ENCODE measurements at places on chromosomes 6 and 20.

GRCh38 chr6:92577077-92577719, 842.2 kb downstream of the EPHA7 start:
- no peak for DNase-seq

DNA sequence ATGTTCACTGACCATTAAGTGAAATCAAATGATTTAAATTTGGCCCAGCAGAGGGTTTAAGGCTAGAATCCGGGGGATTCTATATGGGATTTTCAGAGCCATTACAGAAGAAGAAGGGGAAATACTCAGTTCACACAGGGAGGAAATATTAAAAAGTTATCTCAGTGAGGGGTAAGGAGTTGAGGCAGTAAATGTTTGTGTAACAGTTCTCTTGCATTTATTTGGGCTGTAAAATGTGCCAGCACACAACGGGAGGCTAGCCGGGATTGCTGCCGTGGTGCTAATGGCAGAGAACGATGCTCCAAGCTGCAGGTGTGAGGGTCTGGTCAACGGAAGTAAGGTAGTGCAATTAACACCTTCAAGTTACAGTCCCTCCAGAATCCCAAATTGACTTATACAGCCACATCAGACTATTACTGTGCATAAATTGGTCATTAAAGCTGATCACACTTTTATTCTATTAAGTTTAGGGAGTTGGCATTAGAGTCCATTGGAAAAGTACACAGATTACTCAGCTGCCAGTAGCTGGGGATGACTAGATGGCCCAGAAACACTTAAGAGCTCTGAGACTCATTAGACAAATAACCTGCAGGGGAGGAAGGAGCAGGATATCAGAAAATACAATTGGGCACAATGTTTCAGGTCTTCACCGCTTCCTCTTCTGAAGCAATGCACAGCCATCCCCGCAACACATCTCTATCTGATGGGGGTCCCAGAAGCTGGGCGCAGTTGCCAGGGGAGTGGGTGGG, 31.3 kb downstream of the PPP1R3G start:
- no peak for DNase-seq

DNA sequence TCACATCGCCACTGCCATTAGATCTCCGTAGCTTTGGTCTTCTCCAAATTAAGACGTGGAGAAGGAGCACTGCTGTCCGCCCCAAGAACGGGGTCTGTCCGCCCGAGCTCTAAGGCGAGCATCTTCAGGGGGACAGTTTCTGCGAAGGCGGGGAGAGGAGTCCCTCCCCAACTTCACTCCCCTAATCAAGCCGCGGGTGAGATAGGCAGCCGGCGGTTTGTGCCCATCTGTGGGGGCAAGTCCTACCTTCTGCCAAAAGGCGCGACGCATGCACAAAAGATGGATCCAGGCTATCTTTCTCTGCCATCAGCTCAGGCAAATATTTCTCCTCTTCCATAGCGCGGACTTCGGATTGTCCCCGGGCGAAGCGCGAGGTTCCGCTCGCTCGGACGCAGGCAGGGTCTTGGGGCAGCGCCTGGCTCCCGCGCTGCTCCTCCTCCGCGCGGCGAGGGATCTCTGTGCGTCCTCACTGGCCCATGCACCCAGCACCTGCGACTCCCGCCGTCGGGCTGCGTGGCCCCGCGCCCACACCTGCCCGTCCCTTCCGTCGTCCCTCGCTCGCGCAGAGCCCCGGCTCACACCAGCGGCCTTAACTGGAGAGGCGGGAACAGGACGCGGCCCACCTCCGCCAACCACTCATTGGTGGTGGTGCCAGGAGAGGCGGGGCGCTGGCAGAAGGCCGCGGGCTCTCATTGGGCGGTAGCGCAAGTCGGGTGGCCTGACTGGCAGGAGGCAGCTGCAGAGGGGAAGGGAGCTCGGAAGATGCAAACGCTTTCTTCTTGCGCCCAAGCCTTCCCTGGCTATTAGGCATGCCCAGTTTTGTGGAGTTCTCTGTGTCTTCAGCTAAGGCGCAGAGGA, at the start of gene KHDRBS2:
Gene KHDRBS2, minus strand, starts transcription at position 614 of the 858 bp plus-strand sequence.
- DNase-seq: peak; percentile 79

- no peak for DNase-seq
These were observed 53.7 kb downstream of the WDR27 start for GRCh38 chr6:169648092-169648491.

- no peak for DNase-seq
These were observed 264.5 kb downstream of the CD83 start for GRCh38 chr6:14381829-14382677.

- no peak for DNase-seq
These were observed 497 bp downstream of the BMP7 start for GRCh38 chr20:57265997-57266290.

GRCh38 chr6:79861023-79861422, 86.3 kb downstream of the ELOVL4 start:
- DNase-seq: peak; percentile 65

DNA sequence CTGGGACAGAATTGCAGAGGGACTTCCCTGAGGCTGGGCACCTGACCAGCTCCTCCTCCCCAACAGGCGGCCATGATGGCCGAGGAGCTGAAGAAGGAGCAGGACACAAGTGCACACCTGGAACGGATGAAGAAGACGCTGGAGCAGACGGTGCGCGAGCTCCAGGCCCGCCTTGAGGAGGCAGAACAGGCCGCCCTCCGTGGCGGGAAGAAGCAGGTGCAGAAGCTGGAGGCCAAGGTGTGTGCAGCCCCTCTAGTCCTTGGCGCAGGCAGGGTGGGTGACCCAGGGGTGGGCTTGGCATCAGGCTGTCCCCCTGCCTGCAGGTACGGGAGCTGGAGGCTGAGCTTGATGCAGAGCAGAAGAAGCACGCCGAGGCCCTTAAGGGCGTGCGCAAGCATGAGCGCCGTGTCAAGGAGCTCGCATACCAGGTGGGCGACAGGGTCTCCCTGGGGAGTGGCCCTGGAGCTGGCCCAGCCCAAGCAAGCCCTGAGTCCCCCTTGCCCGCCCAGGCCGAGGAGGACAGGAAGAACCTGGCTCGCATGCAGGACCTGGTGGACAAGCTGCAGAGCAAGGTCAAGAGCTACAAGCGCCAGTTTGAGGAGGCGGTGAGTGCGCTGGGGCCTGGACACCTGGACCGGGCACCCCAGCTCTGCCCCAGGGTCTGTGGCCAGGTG, 45.4 kb downstream of the MYH7B start:
- no peak for DNase-seq

DNA sequence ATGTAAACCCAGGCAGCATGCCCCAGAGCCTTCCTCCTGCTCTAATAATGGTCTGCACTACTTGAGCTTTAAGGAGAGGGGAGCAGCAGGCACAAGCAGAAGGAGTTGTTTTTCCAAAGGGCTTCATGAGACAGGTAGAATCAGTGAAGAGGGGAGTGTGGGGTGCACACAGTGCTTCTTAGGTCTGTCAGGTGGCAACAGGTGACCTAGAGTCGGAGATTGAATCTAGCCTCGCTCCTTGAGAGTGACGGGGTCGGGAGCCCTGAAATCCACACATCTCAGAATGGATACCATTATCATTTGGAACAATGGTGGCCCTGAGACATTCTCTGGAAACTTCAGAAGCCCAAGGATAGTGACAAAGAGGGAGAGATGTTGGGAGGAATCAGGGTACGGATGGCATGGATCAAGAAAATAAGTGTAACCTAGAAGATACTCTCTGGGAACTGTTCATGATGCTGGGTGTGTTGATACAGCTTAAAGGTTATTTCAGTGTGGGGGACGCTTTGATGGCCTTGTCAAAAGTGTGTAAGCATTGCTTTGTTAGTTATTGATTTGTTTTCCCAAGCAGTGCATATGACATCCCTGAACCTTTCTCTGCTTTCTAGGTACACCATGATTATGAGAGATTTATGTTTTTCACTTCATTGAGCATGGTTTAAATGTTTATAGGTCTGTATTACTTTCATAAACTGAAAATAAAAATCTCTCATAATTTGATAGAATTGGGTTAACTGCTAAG, 77.8 kb upstream of the L3MBTL3 start:
- no peak for DNase-seq

DNA sequence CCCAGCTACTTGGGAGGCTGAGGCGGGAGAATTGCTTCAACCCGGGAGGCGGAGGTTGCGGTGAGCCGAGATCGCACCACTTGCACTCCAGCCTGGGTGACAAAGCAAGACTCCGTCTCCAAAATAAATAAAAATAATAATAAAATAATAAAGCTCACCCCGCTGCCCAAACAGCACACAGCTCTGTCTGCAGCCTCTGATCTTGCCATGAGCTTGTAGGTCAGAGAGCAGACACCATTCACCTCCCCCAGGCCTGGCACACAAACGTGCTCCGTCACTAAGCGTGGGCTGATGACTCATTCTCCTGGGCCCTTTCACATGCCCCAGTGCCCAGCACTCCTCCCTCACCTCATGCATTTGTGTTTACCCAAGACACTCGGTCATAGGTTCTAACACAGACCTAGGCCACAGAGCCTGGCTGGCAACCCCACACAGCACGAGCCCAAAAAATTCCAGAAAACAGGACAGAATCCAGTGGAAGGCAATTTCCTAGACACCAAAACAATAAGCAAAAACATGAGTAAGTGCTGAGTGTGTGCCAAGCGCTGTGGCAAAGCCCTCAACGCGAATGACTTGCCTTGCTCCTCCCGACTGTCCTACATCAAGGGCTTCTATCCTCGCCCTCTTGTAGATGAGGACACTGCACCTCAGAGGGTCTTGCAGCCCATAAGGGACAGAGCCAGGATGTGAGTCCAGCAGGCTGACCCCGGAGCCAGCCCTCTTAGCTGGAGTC, 18.0 kb downstream of the ATP9A start:
- DNase-seq: peak; percentile 55

- DNase-seq: no peak
These were observed 46.9 kb upstream of the SMIM28 start for GRCh38 chr6:138330763-138331162.

DNA sequence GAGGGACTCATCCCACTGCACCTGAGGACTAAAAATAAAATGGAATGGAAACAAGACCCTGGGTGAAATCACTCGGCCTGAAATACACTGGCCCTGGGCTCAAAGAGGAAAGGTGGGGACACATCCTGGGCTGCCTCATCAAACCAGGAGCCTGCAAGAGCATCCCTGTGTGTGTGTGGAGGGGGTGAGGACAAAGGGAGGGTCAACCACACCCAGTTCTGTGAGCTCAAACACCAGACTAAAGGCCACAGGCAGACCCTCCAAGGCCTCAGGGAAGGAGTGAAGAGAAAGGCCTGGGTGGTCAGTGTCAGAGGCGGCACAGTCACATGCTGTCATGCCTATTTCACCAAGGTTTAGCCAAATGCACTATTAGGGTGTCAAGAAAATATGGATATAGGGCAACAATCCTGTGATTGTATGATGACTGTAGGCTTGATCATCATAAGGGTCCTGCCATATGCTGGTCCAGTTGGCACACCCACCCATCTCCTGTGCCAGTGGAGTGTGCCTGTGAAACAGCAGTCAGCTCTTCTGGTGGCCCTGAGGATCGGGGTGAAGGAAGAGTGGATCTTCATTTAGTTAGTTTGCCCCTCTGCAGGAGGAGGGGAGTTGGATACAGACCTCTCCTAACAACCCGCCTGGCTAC, 28.9 kb downstream of the SRSF3 start:
- DNase-seq: no peak

DNA sequence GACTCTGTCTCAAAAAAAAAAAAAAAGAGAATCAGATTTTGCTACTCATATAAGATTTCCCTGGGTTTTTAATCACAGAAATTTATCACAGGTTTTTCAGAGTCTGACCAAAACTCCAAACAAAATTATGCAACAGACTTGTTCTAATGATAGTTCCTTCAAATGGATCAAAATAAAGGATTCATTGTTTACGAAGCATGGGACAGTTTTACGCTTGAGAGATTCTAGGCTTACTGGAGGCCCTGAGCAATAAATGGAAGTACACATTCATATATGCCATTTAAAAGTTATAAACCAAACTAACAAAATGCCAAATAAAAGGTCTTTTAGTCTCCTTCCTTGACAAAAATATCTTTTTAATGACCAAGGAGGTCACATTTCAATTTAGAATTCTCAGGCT, 245.1 kb upstream of the KCNQ5 start:
- no peak for DNase-seq

DNA sequence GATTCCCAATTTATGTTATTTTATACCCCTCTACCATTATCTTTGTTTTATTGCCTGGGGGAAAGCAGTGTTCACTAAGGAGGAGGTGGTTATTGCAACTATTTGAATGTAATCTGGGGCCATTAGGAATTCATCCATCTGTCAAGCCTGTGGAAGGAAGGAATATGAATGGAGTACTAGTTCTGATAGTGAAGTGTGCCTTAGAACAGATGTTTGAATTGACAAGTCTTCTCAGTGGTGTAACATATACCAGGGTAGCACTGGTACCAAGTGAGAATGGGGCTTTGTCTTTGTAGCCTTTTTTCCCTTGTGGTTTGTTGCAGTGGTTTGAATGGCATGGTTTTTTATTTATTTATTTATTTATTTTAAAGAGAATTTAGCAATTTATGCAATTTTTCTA, 27.9 kb upstream of the HDAC2 start:
- DNase-seq: no peak

GRCh38 chr20:24978513-24978912, 14.0 kb downstream of the APMAP start:
- no peak for DNase-seq

All from hematopoietic multipotent progenitor cell treated with erythropoietin and hydrocortisone succinate and interleukin-3 and kit ligand, for 6 days (in vitro differentiated cells).